Right lobe of liver (tissue), 6 donors: ENCODE measurements at places on chromosomes 2 and 18.

DNA sequence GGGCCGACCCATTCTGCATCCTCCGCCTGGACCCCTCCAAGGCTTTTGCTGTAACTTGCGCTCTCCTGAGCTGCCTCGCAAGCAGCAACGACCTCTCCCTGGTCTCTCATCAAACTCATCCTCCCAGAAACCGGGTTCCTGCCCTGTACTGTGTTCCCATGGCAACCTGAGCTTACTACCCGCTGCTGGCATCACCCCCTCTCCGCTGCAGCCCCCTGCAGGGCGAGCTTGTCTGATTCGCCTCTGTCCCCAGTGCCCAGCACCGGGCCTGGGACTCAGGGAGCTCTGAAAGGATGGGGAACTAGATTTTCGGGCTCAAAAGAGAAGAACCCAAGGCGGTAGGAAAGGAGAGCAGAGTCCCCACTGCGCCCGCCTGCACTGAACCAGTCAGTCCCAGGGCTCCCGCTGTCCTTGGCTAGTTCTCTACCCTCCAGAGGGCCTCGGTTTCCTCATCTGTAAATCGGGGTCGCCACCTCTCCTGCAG, 463 bp downstream of the HS1BP3 start:
- H3K4me1 ChIP-seq = no peaks in the 10 kb centered on the region
- H3K27me3 ChIP-seq = no peaks in the 10 kb centered on the region
- DNase-seq = no peak
- H3K36me3 ChIP-seq = no peaks in the 10 kb centered on the region
- peak overlapping the region; percentile 91 for H3K27ac ChIP-seq
- peak overlapping the region; percentile 86 for H3K4me3 ChIP-seq

- no peaks in the 10 kb centered on the region for H3K4me1 ChIP-seq
- no peak overlapping the region for H3K27ac ChIP-seq
- H3K27me3 ChIP-seq = no peaks in the 10 kb centered on the region
- no peak overlapping the region for H3K4me3 ChIP-seq
- DNase-seq = no peak
Measured at GRCh38 chr2:45068571-45069140, 59.4 kb upstream of the SIX2 start.

DNA sequence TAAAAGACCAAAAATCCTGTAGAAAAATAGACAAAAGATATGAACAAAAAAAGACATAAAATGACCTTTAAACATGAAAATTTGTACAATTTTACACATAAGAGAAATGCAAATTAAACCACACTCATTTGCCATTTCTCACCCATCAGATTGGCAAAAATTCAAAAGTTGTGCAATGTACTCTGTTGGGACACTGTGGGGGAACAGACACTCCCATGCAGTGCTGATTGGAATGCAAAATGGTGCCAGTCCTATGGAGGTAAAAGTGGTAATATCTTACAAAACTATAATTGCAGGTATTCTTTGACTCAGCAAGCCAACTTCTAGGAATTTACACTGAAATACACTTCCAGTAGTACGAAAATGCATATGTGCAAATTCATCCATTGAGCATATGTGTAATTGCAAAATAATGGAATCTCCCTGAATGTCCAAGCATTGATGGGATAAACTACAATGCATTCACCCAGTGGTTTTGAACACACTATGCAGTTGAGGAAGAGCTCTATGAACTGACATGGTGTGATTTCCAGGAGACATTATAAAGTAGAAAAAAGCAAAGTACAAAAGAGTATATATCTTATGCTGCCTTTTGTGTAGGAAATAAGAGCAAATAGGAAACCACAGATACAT, 201.8 kb upstream of the ZNF521 start:
- no peak overlapping the region for H3K4me3 ChIP-seq
- no peaks in the 10 kb centered on the region for H3K27me3 ChIP-seq
- no peak overlapping the region for H3K27ac ChIP-seq
- no peaks in the 10 kb centered on the region for H3K36me3 ChIP-seq
- no peaks in the 10 kb centered on the region for H3K4me1 ChIP-seq

DNA sequence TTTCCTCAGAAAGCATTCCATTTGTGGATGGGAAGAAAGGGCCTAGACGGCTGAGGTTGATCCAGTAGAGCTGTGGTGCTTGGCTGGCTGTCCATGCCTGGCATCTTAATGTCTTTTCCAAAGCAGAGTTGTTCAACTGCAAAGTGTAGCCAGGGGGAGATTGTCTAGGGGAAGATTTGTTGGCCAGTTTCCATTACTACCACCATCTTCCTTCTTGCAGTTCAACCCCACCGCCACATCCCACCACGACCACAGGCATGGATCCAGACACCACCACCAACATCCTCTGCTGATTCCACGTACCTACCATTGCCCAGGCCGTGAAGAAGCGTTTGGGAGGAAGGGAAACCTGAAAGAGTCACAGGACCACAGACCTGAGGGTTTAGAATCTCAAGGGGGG, 50.7 kb upstream of the HAAO start:
- no peak overlapping the region for H3K27ac ChIP-seq
- H3K4me3 ChIP-seq = no peak overlapping the region
- DNase-seq = no peak
- no peaks in the 10 kb centered on the region for H3K4me1 ChIP-seq

DNA sequence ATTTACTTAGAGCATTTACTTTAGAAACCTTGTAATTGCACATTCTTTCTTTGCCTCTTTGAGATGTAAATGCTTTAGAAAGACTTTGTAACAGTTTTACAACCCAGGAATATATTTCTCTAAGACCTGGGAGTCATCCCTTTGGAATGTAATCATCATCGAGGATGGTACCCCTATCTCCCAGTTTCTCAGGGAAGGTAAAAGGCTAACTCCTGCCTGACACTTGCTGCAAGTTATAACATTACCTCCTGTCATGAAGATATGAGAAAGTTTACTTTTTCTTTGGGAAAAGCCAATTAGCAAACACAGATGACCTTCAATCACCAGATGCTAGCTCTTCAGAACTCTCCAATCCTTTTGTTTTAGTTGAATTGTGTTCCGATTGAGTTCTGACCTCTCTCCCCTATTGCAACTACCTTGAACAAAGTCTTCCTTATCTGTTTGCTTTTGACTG, 420.3 kb upstream of the FSIP2 start:
- H3K4me1 ChIP-seq = no peaks in the 10 kb centered on the region
- H3K27me3 ChIP-seq = no peaks in the 10 kb centered on the region
- no peak overlapping the region for H3K4me3 ChIP-seq
- H3K27ac ChIP-seq = no peak overlapping the region
- H3K36me3 ChIP-seq = no peaks in the 10 kb centered on the region

DNA sequence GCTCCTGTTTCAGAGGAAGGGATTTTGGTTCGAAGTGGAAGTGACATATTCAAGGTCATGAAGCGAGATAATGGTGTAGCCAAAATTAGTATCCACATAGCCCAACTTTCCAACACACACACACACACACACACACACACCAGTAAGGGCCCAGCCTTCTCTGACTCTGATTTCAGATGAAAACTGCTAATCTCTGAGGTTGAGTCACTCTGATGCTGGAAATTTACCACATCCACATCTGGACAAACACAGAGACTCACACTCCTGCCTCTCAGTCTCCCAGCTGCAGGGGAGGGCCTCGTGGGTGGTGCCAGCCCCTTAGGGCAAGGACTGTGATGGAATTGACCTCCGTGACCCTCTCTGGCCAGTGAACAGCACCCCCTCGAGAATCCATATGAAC, 29.0 kb upstream of the SLC35F6 start:
- H3K27me3 ChIP-seq = no peaks in the 10 kb centered on the region
- no peak overlapping the region for H3K27ac ChIP-seq
- no peak overlapping the region for H3K4me3 ChIP-seq

- DNase-seq = no peak
- no peak overlapping the region for H3K4me3 ChIP-seq
- no peaks in the 10 kb centered on the region for H3K36me3 ChIP-seq
- H3K27ac ChIP-seq = peak overlapping the region; percentile 74
Measured at GRCh38 chr2:54577944-54578647, 122.0 kb downstream of the SPTBN1 start.

DNA sequence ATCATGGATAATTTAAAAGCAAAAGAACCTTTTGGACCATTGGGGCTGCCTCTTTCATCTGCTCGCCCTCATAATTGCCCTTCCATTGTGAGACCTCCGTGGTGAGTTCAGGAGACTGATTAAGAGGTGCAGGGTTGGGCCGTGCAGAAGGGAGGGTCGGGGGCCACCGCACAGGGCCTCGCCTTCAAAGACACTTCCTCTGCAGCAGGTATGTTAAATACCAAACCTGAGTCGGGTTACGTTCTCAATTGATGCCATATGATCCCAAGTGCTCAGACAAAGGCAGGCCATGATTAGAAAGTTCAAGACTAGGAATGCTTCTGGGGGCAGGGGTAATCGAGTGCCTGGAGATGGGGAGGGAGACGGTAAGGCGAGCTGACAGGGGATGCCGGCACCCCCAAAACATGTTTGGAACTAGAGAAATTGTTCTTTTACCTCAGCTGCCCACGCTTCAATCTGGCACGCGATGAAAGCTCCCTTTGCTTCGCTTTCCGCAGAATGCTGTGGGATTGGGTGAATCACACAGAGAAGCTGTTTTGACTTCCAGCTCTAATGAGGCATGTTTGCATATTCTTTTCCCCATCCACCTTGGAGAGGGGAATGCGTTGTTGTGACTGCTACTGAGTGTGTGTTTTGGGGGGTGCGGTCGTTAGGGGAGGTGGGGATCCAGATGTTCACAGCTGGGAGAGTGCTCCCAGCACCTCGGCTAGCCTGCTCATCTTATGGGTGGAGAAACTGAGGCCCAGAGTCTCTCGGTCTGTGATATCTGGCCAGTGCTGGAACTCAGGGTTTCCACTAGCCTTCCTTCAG, 309.1 kb downstream of the MYCN start:
- no peaks in the 10 kb centered on the region for H3K27me3 ChIP-seq
- H3K36me3 ChIP-seq = no peaks in the 10 kb centered on the region
- no peak for DNase-seq
- H3K27ac ChIP-seq = no peak overlapping the region
- no peak overlapping the region for H3K4me3 ChIP-seq

DNA sequence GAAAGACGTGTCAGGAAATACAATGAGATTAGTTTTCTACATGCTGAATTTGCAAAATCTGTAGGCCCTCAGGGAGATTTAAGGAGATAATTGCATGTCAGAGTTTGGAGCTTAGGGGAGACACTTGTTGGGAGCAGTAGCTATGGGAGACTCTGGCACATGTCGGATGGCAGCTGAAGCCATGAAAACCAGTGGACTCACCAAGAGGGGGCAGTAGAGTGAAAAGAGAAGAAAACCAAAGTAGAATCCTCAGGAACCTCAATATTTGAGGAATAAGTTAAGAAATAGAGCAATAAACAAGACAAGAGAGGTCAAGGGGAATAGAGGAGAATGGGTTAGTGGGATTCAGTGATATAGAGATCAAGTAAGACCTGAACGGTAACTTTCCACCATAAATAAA, 24.8 kb downstream of the RUFY4 start:
- DNase-seq = no peak
- H3K27me3 ChIP-seq = no peaks in the 10 kb centered on the region
- H3K4me3 ChIP-seq = no peak overlapping the region
- no peak overlapping the region for H3K27ac ChIP-seq
- no peaks in the 10 kb centered on the region for H3K36me3 ChIP-seq

- no peaks in the 10 kb centered on the region for H3K36me3 ChIP-seq
- no peaks in the 10 kb centered on the region for H3K4me1 ChIP-seq
- H3K27ac ChIP-seq = no peak overlapping the region
- H3K27me3 ChIP-seq = no peaks in the 10 kb centered on the region
- DNase-seq = no peak
Measured at GRCh38 chr2:11092701-11093335, 62.4 kb upstream of the SLC66A3 start.

- no peak overlapping the region for H3K4me3 ChIP-seq
- no peaks in the 10 kb centered on the region for H3K4me1 ChIP-seq
- no peak overlapping the region for H3K27ac ChIP-seq
- DNase-seq = no peak
- no peaks in the 10 kb centered on the region for H3K27me3 ChIP-seq
- H3K36me3 ChIP-seq = no peaks in the 10 kb centered on the region
Measured at GRCh38 chr2:218029366-218030360, 26.9 kb upstream of the TNS1 start.

DNA sequence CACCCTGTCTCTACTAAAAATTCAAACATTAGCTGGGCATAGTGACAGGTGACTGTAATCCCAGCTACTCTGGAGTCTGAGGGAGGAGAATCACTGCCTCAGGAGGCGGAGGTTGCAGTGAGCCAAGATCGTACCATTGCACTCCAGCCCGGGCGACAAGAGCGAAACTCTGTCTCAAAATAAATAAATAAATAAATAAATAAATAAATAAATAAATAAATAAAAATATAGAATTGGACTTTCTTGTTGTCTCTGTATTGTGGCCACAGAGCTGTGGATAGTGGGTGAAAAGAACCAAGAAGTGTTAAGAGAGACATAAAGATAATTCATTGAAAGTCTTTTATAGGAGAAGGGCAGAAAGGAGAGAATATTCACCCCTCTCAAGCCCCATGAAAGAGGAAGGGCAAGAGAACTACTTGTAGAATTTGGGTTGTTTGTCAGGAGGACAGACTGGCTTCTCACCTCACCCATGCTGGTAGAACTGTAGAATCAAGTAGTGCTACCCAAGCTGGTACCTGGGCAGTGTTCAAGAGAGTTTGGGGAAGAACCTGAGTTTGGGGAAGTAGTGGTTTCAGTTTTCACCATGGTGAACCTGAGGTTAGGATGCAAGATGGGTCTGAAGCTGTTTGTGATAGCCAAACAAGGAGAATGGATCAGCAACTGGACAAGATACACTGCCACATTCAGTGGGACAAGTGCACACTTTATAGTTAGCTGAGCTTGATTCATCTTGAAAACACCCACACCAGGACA, 256.5 kb downstream of the CD226 start:
- no peaks in the 10 kb centered on the region for H3K36me3 ChIP-seq
- no peak overlapping the region for H3K4me3 ChIP-seq
- H3K27me3 ChIP-seq = no peaks in the 10 kb centered on the region
- no peak for DNase-seq

DNA sequence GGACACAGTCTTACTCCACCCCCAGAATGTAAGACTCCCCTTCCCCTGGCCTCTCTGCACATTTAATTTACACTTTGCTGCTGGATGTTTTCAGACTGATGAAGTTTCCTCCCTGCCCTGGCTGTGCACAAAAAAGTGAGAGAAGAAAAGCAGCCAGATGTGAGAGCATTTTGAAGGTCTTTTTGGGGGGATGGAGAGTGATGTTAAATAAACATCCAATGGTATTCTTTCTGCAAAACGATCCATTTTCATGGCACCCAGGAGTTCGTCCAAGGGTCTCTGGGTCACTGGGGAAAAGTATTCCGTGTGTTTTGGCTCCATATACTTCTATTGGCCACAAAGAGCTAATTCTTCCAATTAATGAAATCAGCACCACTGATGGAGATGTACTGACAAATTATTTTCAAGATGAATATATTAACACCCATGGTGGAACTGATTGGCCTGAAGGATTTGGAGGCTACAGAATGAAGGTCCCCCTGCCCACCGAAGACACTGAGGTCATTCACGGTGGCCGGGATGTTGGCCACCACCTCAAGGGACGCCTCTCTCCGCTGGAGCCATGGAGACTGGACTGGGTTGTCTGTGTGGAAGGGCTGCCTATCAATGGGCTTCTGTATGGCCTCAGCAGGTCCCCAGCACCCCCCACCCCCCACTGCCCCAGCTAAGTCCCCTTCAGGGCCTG, 107.6 kb upstream of the PKDCC start:
- no peak overlapping the region for H3K4me3 ChIP-seq
- no peak overlapping the region for H3K27ac ChIP-seq
- no peak for DNase-seq
- H3K36me3 ChIP-seq = no peaks in the 10 kb centered on the region
- no peaks in the 10 kb centered on the region for H3K27me3 ChIP-seq

- no peaks in the 10 kb centered on the region for H3K36me3 ChIP-seq
- no peaks in the 10 kb centered on the region for H3K4me1 ChIP-seq
- no peaks in the 10 kb centered on the region for H3K27me3 ChIP-seq
- no peak for DNase-seq
- no peak overlapping the region for H3K27ac ChIP-seq
Measured at GRCh38 chr2:74077636-74078035, 70.1 kb downstream of the BOLA3 start.
